Heart right ventricle (tissue), 16 donors: ENCODE measurements at places on chromosomes 7 and 10. TPM values are rescaled to one million over a fixed set of nuclear protein-coding genes. Genes with fewer than 3 reads are reported as not detected.

DNA sequence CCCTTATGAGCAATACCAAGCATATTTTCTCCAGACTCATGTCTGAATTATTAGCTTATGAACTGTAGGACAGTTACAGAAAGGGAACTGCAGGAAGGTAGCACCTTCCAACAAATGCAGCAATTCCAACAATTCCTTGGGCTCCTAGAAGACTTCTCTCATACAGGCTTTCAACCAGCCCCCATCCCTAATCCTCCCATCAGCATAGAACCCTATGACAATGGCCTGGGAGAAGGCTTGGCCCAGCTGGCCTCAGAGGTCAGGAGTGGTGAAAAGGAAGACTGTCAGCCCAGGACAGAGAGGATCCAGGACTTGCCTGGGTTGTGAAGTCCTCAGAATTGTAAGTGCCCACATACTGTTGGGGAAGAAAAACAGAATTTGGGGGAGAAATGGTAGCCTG is 5.9 kb downstream of the VPS41 start:
- no peak overlapping the region for H3K4me3 ChIP-seq
- H3K27ac ChIP-seq = no peak overlapping the region
- DNase-seq = no peak
- H3K27me3 ChIP-seq = no peaks in the 10 kb centered on the region
- peaks cover 5% of the 10 kb centered on the region for H3K4me1 ChIP-seq

DNA sequence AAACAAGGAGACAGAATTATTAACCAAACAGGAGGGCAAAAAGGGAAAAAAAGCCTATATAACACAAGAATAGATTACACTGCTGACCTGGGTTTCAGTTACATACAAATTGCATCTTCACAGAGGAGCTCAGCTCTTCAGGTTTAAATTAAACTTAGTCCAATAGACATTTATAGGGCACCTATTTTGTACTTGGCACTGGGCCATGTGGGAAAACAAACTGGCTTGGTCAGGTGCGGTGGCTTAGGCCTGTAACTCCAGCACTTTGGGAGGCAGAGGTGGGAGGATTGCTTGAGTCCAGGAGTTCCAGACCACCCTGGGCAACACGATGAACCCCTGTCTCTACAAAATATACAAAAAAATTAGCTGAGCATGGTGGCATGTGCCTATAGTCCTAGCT is 62.3 kb upstream of the CCDC6 start:
- H3K4me3 ChIP-seq = no peak overlapping the region
- DNase-seq = no peak
- no peaks in the 10 kb centered on the region for H3K36me3 ChIP-seq
- H3K27ac ChIP-seq = no peak overlapping the region

GRCh38 chr10:6123532-6123931 is 34.7 kb downstream of the RBM17 start:
- no peak for DNase-seq
- peaks cover 20% of the 10 kb centered on the region for H3K4me1 ChIP-seq
- no peaks in the 10 kb centered on the region for H3K36me3 ChIP-seq
- no peak overlapping the region for H3K27ac ChIP-seq

DNA sequence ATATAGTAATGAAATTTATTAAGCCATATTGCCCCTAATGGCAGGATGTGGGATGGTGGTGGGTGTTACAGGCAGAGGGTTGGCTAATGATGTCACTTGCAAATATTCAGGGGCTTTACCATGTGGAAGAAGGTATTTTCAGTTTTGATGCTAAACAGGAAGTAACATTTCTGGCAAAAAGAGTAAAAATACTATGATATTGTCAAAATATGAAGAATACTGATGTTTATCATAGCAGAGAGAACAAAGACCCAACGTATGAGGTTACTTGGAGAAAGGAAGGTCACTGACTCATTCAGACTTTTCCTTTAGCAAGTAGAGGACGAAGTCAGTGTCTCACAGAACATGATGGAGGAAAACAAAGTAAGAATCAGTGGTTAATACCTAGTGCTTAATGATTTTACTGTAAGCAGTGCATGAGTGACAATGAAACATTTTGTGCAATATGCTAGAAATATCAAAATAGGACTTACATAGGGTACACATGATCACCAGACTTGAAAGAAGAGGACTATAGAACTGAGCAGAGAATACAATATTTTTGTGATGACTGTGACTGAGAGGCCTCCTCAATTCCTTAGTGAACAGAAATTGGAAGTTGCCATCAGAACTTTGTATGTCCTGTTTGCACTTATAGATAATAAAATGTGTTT is 89.7 kb upstream of the STEAP4 start:
- H3K4me1 ChIP-seq = no peaks in the 10 kb centered on the region
- H3K36me3 ChIP-seq = no peaks in the 10 kb centered on the region
- no peak overlapping the region for H3K27ac ChIP-seq
- DNase-seq = no peak
- H3K4me3 ChIP-seq = no peak overlapping the region

GRCh38 chr7:139984642-139985539 is 77.9 kb downstream of the PARP12 start:
- no peak overlapping the region for H3K27ac ChIP-seq
- no peak overlapping the region for H3K4me3 ChIP-seq
- H3K36me3 ChIP-seq = no peaks in the 10 kb centered on the region
- no peak for DNase-seq
- H3K4me1 ChIP-seq = no peaks in the 10 kb centered on the region

DNA sequence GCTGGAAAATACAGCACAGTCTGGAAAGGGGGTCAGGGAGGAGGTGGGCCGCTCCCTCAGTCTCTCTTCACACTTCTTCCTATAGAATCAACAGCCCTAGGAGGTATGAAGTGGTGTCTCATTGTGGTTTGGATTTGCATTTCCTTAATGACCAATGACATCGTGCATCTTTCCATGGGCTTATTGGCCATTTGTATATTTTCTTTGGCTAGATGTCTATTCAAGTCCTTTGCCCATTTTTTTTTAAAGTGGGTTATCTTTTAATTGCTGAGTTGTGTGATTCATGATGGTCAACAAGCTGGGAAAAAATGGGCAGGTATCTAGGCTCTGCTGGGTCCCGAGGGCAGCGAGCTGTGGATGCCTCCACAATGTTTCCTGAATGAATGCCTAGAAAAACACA is 29.1 kb downstream of the TMEM130 start:
- DNase-seq = no peak
- no peak overlapping the region for H3K4me3 ChIP-seq
- no peaks in the 10 kb centered on the region for H3K36me3 ChIP-seq
- no peaks in the 10 kb centered on the region for H3K27me3 ChIP-seq
- no peaks in the 10 kb centered on the region for H3K4me1 ChIP-seq

- H3K4me3 ChIP-seq = peak overlapping the region; percentile 44
- peak overlapping the region; percentile 77 for H3K27ac ChIP-seq
- H3K27me3 ChIP-seq = no peaks in the 10 kb centered on the region
- H3K4me1 ChIP-seq = peaks cover 47% of the 10 kb centered on the region
- H3K36me3 ChIP-seq = no peaks in the 10 kb centered on the region
These were observed 5.1 kb downstream of the UNC5B start for GRCh38 chr10:71217266-71218045.

DNA sequence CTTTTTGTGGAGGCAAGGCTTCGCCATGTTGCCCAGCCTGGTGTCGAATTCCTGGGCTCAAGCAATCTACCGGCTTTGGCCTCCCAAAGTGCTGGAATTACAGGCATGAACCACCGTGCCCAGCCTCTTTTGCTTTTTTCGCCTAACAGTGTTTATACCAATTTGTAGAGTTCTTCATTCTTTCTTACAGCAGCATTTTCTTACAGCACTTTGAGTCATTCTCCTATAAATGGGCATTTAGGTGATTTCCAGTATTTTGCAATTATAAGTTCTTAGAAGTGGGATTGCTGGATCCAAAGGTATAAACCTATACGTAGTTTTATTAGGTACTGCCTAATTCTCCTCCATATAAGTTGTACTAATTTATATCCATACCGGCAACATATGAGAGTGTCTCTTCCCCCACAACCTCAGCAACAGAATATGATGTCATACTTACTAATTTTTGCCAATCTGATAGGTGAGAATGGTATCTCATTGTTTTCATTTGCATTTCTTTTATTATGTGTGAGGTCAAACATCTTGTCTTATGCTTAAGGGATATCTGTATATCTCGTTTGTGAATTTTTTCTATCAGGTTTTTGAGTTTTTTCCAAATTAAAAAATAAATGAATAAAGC is 39.1 kb downstream of the SUFU start:
- H3K27me3 ChIP-seq = no peaks in the 10 kb centered on the region
- H3K4me1 ChIP-seq = peaks cover 16% of the 10 kb centered on the region
- DNase-seq = no peak
- no peak overlapping the region for H3K4me3 ChIP-seq
- no peak overlapping the region for H3K27ac ChIP-seq

- no peaks in the 10 kb centered on the region for H3K27me3 ChIP-seq
- no peak overlapping the region for H3K4me3 ChIP-seq
- DNase-seq = peak; percentile 76
- H3K27ac ChIP-seq = no peak overlapping the region
- no peaks in the 10 kb centered on the region for H3K36me3 ChIP-seq
These were observed 248.9 kb downstream of the COBL start for GRCh38 chr7:51067757-51068156.

DNA sequence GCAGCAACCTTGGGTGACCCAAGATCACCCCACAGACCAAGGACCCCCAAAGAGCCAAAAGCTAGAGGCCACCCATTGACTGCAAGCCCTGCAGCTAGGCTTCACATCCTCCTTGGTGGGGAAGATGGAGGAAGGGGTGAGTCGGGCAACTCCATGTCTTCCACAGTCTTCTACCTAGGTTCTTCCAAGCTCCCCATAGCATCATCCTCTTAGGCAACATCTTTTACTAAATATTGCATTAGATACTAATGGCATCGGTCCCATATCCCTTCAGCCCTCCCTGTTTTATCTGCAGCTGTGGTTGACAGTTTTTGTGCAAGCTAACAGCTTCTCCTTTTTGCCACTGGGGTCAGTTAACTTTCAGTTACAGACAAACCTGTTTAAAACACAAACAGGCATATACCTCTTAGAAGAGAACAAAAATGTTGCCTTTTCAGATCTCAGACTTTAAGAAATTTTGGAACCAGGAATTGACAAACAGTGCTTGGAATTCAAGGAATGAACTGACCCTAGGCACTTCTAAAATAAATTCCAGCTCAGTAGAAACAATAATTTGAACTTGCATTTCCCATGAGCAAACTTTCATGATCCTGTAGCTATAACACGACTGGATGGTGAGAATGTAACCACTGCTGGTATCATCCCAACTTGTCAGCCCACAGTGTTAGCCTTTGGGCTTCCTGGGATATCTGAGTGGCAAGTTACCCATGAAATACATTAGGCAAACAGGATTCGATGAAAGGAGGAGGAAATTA is 33.9 kb upstream of the MSMB start:
- H3K27me3 ChIP-seq = no peaks in the 10 kb centered on the region
- no peaks in the 10 kb centered on the region for H3K36me3 ChIP-seq
- H3K27ac ChIP-seq = no peak overlapping the region
- DNase-seq = no peak
- no peaks in the 10 kb centered on the region for H3K4me1 ChIP-seq
- no peak overlapping the region for H3K4me3 ChIP-seq

- H3K27ac ChIP-seq = no peak overlapping the region
- no peak for DNase-seq
- no peaks in the 10 kb centered on the region for H3K4me1 ChIP-seq
- H3K4me3 ChIP-seq = no peak overlapping the region
- H3K36me3 ChIP-seq = no peaks in the 10 kb centered on the region
These were observed 52.8 kb downstream of the CHST15 start for GRCh38 chr10:124040451-124041188.

DNA sequence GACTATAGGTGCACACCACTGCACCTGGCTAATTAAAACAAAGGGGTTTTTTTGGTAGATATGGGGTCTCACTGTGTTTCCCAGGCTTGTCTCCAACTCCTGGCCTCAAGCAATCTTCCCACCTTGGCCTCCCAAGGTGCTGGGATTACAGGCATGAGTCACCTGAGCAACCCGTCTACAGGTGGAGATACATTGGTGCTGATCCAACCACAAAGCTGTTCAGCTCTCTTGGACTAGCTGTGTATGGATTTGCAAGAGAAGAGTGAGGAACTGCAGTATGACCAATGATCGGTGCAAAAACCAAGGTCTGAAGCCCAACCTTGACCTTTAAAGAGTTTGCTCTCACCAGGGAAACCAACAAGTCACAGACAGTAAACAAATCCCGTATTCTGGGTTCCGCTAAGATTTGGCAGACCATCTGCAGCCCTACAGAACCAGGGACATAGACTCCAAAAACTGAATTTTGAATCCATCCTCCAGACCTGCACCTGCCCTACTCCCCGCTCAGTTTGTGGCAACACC is 18.9 kb downstream of the EPHB4 start:
- H3K27me3 ChIP-seq = no peaks in the 10 kb centered on the region
- H3K4me3 ChIP-seq = no peak overlapping the region

DNA sequence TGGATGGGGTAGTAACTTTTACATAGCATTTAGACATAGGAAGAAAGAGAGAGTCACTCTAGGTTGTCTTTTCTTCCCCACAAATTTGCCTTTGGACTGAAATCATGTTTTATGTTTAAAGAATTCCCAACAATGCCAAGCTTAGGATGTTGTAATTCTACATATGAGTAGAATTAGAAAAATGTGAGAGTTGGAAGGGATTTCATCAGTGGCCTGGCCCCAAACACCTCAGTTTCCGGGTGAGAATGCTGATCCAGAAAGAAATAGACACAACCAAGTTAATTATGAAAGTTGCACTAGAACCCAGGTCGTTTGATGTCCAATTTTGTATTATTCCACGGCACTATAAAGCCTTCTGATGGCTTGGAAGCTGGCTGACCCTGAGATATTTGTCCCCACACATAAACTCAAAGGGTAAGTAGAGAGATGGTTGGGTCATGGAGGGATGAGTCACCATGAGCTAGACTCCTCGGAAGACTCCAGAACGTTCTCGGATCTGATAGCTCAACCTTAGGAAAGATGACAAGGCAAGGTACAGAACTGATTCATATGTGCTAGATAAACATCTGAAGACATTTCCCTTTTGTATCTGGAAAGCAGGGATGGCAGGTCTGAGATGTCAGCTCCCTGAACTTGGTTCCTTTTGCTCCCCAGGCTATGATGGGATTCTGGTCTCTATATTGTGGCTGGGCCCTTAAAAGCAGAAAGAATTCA is 48.8 kb upstream of the SLC35B4 start:
- no peak overlapping the region for H3K4me3 ChIP-seq
- no peaks in the 10 kb centered on the region for H3K27me3 ChIP-seq
- no peak overlapping the region for H3K27ac ChIP-seq
- no peaks in the 10 kb centered on the region for H3K4me1 ChIP-seq
- H3K36me3 ChIP-seq = no peaks in the 10 kb centered on the region

GRCh38 chr7:5229451-5230264 is 39.6 kb downstream of the WIPI2 start:
- DNase-seq = no peak
- no peak overlapping the region for H3K4me3 ChIP-seq
- H3K36me3 ChIP-seq = peaks cover 84% of the 10 kb centered on the region
- H3K27me3 ChIP-seq = no peaks in the 10 kb centered on the region
- H3K27ac ChIP-seq = no peak overlapping the region

GRCh38 chr10:71348850-71349249 is 29.8 kb downstream of the SLC29A3 start:
- peaks cover 4% of the 10 kb centered on the region for H3K4me1 ChIP-seq
- H3K4me3 ChIP-seq = no peak overlapping the region
- no peak overlapping the region for H3K27ac ChIP-seq
- H3K36me3 ChIP-seq = peaks cover 13% of the 10 kb centered on the region
- no peaks in the 10 kb centered on the region for H3K27me3 ChIP-seq

- DNase-seq = peak; percentile 50
- no peak overlapping the region for H3K27ac ChIP-seq
- peaks cover 3% of the 10 kb centered on the region for H3K27me3 ChIP-seq
- H3K4me3 ChIP-seq = no peak overlapping the region
- peaks cover 22% of the 10 kb centered on the region for H3K4me1 ChIP-seq
These were observed 21.5 kb downstream of the GET4 start for GRCh38 chr7:897771-898376.

MKLN1 gene
- total RNA-seq = 48.2 TPM

SPDYE6 gene
- not detected for total RNA-seq

TAS2R5 gene
- not detected for total RNA-seq

ABCC2 gene
- 0.30 TPM for total RNA-seq
